ENCODE measurements at places on chromosomes 4 and X.

GRCh38 chr4:144820011-144820727 is 174.2 kb downstream of the HHIP start:
- no peak for DNase-seq

DNA sequence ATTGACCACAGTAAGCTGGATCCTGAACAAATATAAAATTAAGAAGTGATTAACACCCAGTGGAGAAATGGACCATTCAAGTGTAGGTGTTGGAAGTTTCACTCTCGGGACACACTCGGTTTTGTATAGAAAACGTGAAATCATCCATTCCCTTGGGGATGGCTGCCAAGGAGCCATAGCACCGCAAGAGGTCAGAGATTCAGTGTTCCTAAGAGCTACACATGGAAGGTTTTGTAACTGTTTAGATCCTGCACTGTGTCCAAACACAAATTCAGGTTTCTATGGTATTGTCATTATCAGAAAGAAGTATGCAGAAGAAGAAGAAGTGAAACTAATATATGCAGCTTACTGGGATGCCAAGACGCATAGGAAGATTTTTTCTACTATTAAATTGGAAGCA is 281.0 kb downstream of the LDB2 start:
- no peak for DNase-seq

DNA sequence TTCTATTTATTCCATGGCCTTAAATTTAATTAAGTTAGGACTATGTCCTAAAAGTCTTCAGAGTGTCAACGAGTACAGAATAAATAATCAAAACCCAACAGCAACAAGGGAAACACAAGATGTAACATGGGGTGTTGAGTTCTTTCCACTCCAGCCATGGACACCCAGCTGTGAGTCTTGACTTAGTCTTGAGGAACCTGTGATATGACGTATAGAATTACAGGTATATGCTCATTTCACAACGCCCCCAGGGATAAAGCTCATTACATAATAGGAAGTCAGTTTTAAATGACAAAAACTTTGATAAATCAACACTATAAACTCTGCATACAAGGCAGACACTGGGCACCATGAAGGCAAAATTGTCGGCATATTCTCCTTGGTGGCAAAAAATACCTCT is 200.0 kb upstream of the CASK start:
- DNase-seq = no peak

- DNase-seq = no peak
Observed at GRCh38 chrX:151155234-151155633, 21.1 kb upstream of the GPR50 start.

DNA sequence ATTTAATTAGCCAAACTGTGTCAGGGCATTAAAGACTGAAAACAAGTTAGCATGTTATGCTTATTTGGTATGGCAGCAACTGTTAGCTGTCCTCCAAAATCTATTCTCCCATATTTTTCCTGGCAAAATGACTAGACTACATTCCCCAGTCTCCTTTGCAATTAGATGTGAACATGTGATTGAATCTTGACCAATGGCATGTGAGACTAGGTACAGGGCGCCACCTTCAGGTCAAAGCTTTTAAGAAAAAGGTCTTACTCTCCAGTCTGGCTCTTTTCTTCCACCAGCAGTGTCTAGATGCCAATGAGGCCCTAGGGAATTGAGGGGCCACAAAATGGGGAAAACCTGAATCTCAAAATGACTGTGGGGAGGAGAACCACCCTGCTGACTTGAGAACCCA is 408.2 kb downstream of the SMARCA1 start:
- no peak for DNase-seq

GRCh38 chrX:118022753-118023152 is 93.9 kb downstream of the KLHL13 start:
- DNase-seq = no peak

DNA sequence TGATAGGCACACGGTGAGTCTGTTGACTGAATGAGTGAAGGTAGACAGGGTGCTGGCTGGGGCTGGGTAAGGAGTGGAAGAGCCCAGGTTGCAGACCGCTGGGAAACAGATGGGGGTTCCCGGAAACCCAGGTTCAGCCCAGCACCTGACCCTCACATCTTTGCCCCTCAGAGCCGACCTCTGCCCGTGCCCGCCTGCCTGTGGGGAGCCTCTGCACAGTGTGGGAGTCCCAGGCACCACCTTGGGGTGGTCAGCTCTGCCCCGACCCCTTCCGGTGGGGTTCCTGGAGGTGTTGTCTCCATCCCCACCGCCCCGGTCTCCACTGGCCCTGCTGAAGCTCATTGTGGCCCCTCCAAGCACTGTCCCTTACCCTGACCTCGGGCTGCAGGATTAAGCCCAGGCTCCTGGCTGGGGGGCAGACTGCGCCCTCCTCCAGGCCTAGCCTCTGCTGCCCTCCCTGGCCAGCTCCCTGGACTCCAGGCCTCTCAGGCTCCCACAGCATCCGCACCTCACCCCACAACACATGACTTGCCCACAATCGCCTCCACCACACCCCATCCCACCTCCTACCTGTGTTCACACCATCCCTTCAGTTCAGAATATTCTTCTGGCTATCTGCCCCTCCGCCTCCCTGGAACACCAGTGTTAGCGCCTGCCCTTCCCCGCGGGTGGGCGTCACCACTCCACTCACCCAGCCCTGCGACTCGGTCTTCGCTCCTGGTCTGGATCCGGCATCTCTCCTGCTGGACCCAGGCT is 21.4 kb downstream of the HMX1 start:
- DNase-seq = peak; percentile 26

GRCh38 chr4:11894221-11894620 is 465.5 kb upstream of the HS3ST1 start:
- no peak for DNase-seq

- DNase-seq = no peak
Observed at GRCh38 chrX:153400146-153401132, 711 bp downstream of the PNMA6E start.

DNA sequence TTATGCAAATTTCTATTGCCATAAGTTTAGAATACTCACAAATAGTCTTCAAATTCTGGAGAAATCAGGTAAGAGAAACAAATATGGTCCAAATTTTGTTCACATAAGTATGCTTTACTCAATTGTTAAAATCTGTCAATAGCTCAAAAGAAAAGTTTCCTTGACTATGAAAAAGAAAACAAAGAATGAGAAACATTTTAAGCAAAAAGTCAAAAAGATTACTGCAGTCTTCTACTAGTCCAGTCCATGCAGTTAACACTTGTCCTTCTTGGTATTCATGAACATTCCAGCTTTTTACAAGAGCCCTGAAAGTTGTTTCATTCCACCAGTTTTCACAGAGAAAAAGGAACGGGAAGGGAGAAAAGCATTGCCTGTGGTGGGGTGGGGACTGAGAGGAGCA is 54.7 kb upstream of the ZXDA start:
- DNase-seq = no peak

GRCh38 chr4:152087335-152087734 is 326.5 kb upstream of the GATB start:
- DNase-seq = no peak

DNA sequence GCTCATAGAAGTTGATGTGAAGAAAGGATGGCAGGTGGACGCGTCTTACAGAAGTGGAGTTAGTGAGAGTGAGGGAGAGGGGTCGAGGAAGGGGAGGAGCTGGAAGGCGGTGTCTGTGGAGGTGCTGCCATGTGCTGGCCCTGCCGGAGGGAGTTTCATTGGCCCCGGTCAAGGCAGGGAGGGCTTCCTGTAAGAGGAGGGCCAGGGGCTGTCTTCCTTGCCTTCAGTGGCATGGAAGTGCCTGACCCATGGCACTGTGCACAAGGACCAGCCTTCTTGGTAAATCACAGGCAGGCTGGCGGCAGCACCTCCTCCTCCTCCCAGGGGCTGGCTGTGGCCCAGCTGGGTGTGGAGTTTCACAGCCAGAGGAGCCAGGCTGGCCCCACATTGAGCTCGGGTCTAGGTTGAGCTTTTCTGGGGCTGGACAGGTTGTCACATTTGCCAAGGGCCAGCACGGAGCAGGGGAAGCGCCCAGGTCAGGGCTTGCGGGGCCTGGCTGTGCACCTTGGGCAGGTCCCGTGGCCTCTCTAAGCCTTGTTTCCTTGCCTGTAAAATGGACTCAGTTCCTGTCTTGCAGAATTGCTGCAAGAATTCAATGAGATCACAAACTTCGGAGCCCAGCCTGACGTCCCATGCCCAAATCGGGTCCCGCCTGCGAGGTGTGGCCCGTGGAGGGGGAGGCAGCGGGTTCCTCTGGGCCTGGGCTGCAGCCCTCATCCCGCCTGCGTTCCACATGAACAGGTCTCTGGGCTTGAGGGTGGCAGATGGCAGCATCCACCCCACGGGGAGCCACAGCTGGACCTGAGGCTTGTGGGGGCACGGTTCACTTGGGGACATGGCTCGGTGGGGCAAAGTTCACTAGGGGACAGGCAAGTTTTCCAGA is 7.0 kb downstream of the HTRA3 start:
- DNase-seq = peak; percentile 79

DNA sequence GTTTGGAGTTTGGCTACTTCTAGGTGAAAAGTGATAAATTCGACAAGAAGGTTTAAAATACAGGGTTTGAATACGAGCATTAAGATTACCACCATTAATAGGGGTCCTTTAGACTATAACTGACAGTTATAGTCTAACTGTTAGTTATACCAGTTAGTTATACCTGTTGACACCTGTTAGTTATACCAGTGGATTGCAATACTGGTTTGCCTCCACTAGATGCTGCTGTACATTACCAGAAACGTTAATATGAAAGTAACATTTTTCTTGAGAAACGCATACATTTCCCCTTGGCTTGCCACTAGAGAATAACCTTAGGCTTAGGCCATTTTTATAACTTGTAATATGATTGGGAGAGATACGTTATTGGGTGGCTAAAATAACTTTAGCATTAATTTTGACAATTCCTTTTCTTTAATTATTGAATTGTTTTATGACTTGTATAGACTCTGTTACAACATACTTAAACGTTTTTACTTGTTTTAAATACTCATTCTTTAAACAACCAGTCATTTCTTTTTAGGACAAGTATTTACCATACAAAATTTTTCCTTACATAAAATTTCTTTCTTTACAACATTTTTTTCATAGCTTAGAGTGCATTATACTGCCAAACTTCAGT is 911.2 kb downstream of the FSTL5 start:
- no peak for DNase-seq

DNA sequence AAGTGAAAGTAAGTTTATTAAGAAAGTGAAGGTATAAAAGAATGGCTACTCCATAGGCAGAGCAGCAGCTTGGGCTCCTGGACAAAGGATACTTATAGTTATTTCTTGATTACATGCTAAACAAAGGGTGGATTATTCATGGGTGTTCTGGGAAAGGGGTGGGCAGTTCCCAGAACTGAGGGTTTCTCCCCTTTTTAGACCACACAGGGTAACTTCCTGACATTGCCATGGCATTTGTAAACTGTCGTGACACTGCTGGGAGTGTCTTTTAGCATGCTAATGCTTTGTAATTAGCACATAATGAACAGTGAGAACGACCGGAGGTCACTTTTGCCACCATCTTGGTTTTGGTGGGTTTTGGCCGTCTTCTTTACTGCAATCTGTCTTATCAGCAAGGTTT is 557.6 kb downstream of the SPRY1 start:
- DNase-seq = no peak

DNA sequence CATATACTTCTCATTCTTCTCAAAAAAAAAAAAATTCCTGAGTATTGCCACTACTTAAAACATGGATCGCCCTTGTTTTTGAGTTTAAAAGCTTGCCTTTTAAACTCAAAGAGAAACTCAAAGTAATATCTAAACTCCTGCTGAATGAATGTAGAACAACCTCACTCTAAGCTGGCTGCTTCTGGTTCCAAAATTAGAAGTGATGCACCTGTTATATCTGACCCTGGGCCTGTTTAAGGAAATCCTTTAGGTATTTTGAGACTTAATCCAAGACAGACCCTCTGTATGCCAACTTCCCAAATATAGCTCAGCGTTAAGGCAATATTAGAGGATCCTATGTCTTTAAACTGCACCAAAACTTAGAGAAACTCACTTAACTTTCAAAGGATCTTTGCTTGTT is 1.8 kb upstream of the OTUD4 start:
- DNase-seq = no peak

- DNase-seq = no peak
Observed at GRCh38 chrX:13750204-13750603, 15.7 kb downstream of the OFD1 start.

- no peak for DNase-seq
Observed at GRCh38 chrX:108216919-108217571, 125.5 kb downstream of the ATG4A start.

- DNase-seq = no peak
Observed at GRCh38 chr4:40349561-40350198, 14.5 kb downstream of the CHRNA9 start.

- no peak for DNase-seq
Observed at GRCh38 chr4:11535333-11535732, 106.6 kb upstream of the HS3ST1 start.

DNA sequence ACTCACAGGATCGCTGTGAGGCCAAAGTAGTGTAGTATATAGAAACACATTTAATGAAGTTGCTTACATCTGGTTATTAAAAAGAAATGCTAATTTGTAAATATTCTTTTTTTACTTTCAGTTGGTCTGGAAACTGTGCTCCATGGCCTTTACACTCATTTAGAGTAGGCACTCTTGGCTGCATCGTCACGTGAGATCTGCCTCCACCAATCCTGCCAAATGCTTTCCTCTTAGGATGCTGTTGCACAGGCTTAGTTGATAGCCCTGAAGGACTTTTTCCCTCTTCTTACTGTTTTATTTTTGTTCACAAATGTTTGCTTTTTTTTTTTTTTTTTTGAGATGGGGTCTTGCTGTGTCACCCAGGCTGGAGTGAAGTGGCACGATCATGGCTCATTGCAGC is 6.3 kb downstream of the CPE start:
- DNase-seq = no peak

GRCh38 chr4:14176613-14177012 is 549.1 kb upstream of the BOD1L1 start:
- DNase-seq = no peak

GRCh38 chr4:77845400-77845799 is 17.2 kb upstream of the MRPL1 start:
- DNase-seq = no peak

GRCh38 chr4:76233967-76234678 is 17.4 kb upstream of the FAM47E start:
- DNase-seq = no peak

- no peak for DNase-seq
Observed at GRCh38 chr4:53859305-53859704, 205.1 kb downstream of the CHIC2 start.

DNA sequence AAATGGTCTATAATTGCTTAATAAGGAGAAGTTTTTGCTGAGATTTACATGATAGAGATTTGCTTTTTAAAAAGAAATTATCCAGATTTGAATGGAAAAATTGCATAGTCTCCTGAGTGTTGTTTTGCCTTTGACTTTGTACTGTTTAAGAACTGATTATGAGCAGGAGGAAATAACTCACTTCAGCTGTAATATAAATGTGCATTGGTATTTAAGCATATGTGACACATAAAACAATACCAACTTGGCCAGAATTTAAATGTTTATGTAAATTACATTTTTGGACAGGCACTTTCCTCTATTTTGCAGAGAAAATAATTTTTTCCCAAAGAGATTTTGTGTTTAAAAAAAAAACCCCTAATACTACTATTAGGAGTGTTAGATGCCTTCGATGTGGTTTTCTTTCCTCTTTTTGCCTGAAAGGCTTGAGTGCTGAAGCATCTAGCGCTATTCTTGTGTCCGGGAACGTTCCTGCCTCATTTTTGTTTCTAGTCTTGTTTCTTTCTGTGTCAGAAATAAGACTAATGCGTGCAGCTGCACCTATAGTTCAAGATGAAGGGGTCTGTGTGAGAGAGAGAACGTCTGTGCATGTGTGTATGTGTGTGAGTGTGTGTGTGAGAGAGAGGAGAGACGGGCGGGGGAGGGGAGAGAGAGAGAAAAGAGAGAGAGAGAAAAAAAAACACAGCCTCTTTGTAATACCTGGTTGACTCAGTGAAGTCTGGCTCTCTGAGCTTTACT is 60.8 kb downstream of the TBL1X start:
- no peak for DNase-seq

All from right forelimb (tissue), 1 donor.